MV-4-11 (cell line): ENCODE measurements at places on chromosomes 7 and 10.
A peak's percentile ranks its signal among the peaks of the same experiment; 100 is the strongest.

- DNase-seq = peak; percentile 81
Measured at GRCh38 chr10:49534670-49535381, 4.1 kb downstream of the ERCC6 start.

DNA sequence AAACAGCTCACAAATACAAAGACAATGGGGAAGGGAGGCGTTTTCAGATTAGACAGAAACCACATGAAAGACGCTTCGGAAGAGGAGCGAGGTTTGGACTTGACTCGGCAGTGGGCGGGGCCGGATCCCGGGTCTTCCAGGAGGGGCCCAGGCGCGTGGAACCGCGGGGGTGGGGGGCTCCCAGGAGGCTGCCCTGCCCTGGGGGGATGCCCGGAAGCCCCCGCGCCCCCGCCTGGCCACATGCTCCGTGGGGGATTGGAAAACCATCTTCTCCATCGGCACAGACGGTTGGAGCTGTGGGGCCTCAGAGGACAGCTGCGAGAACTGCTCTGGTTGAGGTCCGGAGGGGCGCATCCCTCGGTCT lies 186.0 kb upstream of the SHH start:
- DNase-seq = no peak

GRCh38 chr7:120986650-120987049 lies 1.9 kb upstream of the CPED1 start:
- no peak for DNase-seq

- no peak for DNase-seq
Measured at GRCh38 chr7:88169717-88170320, 50.0 kb downstream of the SRI start.

DNA sequence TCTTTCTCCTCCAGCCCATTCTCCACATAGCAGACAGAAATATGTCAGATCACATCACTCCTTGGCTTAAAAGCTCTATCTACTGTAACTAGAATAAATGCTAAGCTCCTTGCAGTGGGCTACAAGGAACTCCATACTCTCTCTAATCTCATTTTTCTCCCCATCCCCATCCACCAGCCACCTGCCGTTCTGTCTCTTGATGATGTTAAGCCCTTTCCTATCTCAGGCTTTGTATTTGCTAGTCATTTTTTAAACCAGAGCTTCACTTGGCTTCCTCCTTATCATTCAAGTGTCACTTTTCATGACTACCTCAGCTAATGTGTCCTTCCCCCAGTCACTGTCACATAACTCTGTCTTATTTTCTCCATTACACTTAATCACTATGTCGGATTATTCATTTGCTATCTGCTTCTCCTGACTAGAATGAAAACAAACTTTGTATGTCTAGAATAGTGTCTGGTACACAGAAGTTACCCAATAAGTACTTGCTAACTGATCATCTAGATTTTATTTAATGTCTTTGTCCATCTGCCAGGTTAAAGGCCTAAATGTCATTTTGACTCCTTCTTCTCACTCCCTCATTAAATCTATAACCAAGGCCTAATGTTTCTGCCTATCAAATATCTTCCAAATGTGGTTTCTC lies 87.2 kb upstream of the RPA3 start:
- no peak for DNase-seq

DNA sequence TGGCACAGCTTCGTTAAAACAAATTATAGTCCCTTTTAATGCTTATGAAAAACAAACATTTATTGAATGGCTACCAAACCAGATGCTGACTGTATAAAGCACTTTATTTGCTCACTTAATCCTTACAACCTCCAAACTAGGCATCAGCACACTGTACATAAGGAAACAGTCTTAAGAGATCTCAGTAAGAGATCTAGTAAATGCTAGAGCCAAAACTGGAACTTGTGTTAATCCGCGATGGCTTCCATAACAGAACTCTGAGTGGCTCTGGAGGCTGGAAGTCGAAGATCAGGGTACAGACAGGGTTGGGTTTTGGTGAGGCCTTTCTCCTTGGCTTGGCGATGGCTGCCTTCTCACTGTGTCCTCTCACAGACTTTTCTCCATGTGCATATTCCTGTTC lies 27.0 kb downstream of the PDZD8 start:
- DNase-seq = no peak

- DNase-seq = no peak
Measured at GRCh38 chr10:68463365-68464093, 8.2 kb downstream of the DNA2 start.

GRCh38 chr10:85433248-85433647 lies 933.3 kb downstream of the GRID1 start:
- no peak for DNase-seq

GRCh38 chr10:61900829-61901792 lies at the start of gene ARID5B:
TSS of gene ARID5B (plus strand) at chr10:61901699. CDS start at chr10:61901710, 11 bp downstream.
- peak; percentile 8 for DNase-seq

GRCh38 chr7:138843632-138844580 lies 45.9 kb upstream of the ATP6V0A4 start:
- DNase-seq = no peak

DNA sequence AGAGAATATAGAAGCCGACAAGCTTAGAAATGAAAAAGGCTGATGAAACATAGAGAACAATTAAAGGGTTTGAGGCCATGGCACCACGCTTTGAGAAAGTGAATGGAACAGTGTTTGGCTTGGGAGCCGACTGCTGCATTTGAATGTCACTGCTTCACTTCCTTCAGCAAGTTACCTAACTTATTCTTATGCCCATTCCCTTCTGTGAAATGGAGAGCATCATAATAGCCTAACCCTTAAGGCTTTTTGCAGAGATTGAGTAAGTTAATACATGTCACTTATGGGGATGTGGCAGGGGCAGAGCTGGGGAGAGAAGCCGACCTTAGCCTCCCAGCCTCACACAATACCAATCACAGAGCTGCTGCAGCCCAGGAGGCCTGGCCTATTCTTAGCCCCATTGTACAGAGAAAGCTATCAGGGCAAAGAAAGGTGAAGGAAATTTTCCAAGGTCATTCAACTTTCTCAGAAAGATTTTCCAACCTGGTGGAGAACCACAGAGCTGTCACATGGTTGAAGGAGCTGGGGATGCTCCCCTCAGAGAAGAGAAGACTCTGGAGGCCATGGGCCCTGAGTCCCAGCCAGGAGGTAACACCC lies 186.0 kb upstream of the GDF10 start:
- DNase-seq = no peak

DNA sequence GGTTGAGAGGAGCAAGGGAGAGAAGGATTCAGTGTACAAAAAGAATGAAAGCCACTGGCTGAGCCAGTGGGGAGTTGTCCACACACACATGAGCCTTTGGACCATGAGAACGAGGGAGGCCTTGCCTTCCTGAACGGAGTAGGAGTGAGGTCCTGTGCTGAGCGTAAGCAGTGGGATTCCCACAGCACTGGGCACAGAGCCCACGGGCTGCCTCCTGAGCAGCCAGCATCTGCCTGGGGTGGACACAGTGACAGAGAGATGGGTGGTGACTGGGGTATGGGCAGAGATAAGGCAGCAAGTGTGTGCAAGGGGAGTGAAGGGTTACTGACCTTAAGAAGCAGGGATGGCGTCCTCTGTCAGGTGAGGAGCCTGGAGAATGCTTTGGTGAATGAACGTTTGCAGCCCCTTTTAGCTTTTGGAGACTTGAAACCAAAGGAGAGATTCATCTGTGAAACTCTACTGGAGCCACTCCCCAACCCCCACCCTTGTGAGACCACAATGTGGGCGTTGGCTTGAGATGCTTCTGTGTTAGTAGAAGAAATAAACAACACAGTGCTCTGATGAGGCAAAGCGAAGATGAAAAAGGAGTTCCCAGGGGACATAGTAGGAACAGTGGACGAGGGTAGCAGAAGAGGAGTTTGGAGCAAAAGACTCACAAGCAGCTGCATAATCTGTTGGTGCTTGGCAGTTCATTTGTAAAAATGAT lies 56.5 kb downstream of the FIGNL1 start:
- peak; percentile 23 for DNase-seq

GRCh38 chr7:50728184-50728583 lies 54.5 kb downstream of the GRB10 start:
- DNase-seq = no peak

- no peak for DNase-seq
Measured at GRCh38 chr7:139036901-139037300, 1.1 kb upstream of the ZC3HAV1L start.
